Stimulated activated CD4-positive, alpha-beta T cell treated with anti-CD3 and anti-CD28 coated beads, Interleukin-1b, Interleukin-23, amount 100 ng/mL, for 48 hours (primary cell): ENCODE measurements at places on chromosomes 12 and 14.

GRCh38 chr12:101959607-101960006 lies 82.2 kb downstream of the DRAM1 start:
- no peak for DNase-seq

DNA sequence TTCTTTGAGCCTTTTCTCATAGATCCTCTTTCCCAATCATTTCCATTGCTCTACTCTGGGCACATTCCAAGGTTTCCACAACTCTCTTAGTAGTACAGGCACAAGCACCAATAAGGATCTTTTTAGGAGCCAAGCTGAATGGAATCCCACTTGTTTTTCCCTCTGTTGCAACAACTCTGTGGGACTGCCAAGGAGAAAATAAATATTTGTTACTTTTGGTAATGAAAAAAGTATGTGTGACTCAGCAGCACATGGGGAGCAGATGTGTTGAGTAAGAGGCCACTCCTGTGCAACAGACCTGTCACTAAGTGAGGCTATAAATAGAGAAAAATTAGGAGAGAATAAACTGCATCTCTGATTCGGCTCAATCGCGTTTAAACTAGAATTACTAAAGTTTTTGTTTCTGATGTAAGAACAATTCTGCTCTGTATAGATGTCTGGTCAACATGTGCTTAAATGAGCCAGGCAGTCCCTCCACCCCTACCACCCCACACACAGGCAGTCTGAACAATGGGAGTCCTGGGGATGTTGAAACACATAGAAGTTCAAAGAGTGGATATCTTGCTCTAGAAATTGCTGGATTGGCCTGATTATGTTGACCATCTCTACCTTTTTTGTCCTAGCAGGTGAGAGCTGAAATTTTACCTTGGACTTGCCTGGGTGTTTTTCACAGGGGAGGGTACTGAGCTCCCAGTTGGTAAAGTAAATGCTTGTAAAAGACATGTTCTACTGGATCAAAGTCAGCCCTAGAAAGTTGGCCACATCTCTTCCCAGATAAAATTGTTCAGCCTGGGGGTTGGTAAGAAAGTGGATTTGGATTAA lies 244.3 kb upstream of the NOVA1 start:
- DNase-seq = no peak

GRCh38 chr14:23951590-23952201 lies 1.9 kb upstream of the DHRS4 start:
- peak; percentile 6 for DNase-seq

GRCh38 chr12:99039367-99040120 lies 394.5 kb downstream of the APAF1 start:
- DNase-seq = no peak

- DNase-seq = no peak
Measured at GRCh38 chr14:48391661-48392060, 716.3 kb upstream of the MDGA2 start.

- no peak for DNase-seq
Measured at GRCh38 chr14:20820063-20820904, 17.6 kb upstream of the RNASE1 start.

- no peak for DNase-seq
Measured at GRCh38 chr12:30191696-30192455, 408.1 kb upstream of the TMTC1 start.

DNA sequence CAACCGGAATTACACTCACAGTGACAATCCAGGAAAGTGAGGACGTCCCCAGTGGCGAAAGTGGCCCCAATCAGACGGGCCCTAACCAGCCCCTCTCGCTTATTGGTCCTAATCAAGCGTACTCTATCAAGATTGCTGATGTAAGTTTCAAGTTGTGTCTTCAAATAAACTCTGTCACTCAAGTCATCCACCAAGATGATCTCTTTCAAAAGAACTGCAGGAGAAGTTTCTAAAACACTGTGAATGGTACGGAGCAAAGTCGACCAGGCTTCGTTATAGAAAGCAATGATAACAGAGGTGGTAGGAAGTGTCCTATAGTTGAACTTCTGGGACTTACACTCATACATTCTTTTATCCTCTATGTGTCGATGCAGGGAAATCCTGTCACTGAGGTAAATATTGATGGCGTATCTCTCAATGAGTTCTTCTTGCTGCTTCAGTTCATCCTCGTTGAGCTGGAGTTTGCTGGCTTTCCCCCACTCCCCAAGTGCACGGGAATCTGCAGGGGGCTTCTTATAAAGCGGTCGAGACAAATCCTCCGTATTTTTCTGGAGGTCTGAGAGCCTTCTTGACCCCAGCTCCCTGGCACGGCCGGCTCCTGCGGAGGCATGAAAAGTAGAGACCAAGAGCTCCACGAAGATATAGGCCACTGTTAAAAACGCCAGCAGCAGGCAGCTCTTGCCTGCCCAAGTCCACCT lies 604 bp downstream of the GALNT4 start:
- DNase-seq = no peak

DNA sequence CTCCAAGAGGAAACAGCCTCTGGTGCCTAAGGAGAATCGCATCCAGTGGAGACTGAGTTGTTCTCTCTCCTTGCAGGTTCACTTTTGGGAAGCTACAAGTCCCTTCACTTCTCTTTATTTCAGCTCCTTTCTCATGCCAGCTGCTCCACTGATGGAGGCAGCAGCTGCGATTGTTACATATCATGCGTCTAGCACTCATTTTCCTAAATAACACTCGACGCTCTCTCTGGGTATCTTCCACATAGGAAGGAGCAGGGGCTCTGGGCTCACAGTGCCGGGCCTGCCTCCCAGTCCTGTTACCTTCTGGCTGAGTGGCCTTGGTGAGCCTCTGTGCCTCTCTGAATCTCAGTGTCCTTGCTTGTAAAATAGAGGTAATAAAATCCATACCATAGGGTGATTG lies 162.6 kb upstream of the HIF1A start:
- no peak for DNase-seq

GRCh38 chr14:66085224-66085623 lies 400.9 kb upstream of the CCDC196 start:
- no peak for DNase-seq

DNA sequence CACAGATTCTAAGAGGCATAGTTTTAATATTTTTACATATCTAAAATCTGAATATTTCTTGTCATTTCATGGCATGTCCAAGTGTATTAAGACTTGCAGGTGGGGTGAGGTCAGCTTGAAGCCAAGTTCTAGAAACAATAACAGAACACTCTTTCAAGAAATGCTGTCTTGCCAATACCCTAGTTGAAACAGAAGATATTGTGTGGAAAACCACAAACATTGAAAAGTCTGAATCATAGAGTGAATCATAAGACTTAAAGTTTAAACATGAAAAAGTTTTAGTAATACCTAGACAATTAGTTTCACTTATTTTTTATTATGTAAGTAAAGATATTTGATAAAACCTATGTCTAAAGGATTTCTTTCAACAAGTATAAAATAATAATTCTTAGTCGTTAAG lies 191.5 kb upstream of the CAND1 start:
- no peak for DNase-seq

GRCh38 chr12:128076188-128076587 lies 190.8 kb upstream of the TMEM132C start:
- no peak for DNase-seq

- DNase-seq = no peak
Measured at GRCh38 chr14:76778546-76779215, 17.4 kb downstream of the VASH1 start.
